ENCODE measurements at places on chromosomes 13 and 19.

- DNase-seq, result no peak
Measured at GRCh38 chr19:5451494-5451893, 3.7 kb upstream of the ZNRF4 start.

GRCh38 chr13:73054712-73055111 lies 4.1 kb upstream of the KLF5 start:
- no peak for DNase-seq

DNA sequence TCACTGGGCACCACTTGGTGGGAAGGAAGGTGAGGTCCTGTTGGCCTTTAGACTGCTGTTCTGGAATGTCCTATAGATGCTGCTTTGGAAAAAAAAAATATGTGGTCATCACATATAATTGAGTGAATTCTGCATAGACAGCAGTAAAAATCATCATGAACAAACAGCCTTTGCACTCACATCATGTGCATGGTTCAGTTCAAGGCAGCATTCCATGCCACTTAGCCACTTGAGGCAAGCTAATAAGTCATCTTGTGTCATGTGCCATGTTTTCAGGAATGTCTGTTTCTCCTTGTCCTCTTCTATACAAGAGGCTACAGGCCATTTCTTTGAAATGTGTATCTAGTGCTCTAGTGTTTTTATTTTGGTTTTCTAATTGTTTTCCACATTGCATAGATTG lies 43.9 kb upstream of the TSC22D1 start:
- DNase-seq, result no peak

DNA sequence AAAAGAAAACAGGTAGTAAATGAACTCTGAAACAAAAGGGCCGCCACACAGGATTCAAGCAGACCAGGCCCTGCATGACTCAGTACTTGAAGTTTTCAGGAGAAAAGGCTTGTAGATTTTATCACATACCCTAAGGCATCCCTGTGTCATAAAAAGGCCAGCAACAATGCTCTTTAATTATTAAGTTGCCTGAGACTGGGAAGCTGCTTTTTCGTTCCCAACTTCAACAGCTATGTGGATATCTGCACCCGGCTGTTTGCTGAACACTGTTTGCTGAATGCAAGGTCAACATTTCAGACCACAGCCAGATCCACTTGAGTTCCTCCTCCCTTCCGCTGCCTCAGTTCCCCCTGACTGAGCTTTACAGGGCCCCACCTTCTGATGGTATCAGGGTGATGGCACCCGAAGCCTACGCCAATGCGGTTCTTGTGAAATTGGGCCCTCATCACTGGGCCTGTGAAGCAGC lies 6.1 kb upstream of the ECH1 start:
- DNase-seq, result no peak

GRCh38 chr19:56778351-56778750 lies 62.2 kb downstream of the PEG3 start:
- DNase-seq, result no peak

GRCh38 chr13:28047757-28048388 lies 52.5 kb downstream of the FLT3 start:
- DNase-seq, result no peak

DNA sequence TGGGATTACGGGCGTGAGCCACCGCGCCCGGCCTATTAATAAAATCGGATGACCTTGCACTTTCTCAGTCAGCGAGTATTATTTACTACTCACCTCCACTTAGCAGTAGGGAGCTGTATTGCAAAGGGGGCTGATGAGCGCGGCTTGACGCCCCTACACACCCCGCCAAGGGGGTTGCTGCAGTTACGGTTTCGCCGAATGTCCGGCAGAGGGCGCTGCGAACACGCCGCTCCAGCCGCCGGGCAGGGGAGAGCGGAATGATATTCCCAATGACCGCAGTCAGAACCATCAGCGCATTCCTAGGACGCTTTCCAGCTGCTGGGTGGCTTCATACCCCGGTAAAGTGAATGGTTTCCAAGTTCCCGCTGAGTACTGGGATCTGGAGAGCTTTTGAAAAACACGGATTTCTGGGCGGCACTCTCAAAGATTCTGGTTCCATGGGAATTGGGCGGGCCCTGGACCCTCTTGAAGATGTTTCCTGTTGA lies 30.0 kb upstream of the TPT1 start:
- peak; percentile 54 for DNase-seq

DNA sequence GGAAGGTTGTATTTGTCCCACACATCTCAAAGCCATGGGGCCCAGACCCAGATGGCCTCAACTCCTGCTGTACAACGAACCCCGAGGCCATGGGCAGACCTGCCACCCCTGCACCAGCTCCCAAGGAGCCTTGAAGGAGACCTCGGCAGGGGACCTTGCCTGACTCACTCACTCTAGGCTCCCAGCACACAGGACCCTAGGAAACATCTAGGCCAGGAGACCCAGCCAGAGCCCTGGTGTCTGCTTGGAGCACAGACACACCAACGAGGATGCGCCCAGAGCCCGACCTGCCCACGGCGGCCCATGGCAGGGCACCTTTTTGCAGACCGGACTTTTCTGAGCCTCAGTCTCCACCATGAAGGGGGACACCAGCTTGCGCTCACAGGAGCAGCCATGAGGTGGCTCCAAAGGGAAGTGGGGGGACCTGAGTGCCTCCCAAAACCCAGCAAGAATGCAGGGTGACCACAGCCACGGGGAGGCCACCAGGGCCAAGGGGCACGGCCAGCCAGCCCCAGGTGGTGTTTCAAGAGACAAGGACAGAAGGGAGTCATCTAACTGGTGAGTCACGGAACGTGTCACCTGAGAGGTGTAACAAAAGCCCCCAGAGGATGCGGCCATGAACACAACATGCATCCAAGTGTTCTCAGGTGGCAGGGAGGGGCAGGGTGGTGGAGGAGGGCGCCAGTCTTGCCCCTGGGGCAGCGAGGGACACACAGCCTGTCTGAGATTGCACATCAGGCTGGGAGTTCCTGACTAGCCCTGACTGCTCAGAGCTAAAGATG lies 4.9 kb upstream of the CERS1 start:
- DNase-seq, result no peak

DNA sequence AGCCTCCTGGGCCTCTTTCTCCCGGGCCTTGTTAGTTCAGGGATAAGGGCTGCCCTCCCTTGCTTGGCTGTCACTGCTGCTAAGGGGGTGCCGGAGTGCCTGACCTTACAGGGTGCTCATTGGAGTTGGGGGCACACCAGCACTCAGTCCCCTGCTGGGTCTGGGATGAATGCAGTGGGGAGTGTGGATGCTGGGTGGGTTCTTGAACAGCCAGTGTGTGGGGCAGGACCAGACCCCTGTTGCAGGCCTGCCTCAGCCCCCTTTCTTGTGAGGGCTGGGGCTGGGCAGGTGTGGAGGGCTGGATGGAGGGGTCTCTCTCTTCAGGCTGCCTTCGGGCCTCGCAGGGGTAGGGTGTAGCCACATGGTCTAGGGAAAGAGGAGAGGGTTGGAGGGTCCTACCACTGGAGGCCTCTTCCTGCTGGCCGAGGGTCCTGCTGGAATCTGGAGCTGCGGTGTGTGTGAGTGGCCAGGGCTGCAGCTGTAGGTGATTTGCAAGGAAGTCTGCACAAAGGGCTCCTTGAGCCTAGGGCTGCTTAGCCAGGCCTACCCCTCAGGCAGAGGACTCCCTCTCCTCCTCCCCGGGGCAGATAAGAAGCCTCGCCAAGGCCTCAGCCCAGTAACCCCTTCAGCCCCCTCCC lies 3.2 kb downstream of the CEBPA start:
- no peak for DNase-seq

- no peak for DNase-seq
Measured at GRCh38 chr13:95982144-95982543, 71.1 kb downstream of the UGGT2 start.

DNA sequence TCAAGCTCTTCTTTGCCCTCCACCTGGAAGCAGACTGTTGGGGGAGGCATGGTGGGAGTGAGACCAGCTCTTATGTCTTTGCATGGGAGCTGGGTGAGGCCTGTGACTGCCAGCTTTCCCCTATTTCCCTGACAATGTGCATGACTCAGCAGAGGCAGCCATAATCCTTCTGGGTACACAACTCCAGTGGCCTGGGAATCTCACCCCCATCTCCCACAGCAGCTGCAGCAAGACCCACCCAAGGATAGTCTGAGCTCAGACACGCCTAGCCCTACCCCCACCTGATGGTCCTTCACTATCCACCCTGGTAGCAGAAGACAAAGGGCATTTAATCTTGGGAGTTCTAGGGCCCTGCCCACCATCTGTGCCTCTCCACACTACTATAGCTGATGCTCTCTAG lies 41.4 kb upstream of the FGF14 start:
- no peak for DNase-seq

- no peak for DNase-seq
Measured at GRCh38 chr13:77907666-77908341, 10.8 kb downstream of the EDNRB start.

GRCh38 chr13:22594041-22594440 lies 586.7 kb upstream of the SGCG start:
- DNase-seq, result no peak

GRCh38 chr19:41248895-41249294 lies 15.3 kb upstream of the HNRNPUL1 start:
- no peak for DNase-seq

DNA sequence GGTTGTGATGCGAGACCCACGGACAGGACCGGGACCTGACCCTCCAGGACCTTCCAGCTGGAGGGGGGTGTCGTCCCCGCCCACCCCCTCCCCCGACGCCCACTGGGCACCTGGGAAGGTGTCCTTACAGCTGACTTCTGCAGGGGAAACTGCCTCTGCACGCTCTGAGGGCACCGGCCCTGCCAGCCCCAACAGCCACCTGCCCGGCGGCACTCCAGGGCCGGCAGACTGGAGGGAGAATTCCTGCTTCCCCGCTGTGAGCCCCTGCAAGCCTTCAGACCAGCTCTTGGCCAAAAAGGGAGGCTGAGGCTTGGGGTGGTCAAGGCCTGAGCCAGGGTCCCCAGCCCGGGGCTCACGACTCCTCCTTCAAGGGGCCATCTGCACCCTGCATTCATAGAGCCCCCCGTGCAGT lies 1.2 kb downstream of the CNN2 start:
- DNase-seq, result no peak

GRCh38 chr13:32585550-32586079 lies 637 bp upstream of the PDS5B start:
- no peak for DNase-seq

DNA sequence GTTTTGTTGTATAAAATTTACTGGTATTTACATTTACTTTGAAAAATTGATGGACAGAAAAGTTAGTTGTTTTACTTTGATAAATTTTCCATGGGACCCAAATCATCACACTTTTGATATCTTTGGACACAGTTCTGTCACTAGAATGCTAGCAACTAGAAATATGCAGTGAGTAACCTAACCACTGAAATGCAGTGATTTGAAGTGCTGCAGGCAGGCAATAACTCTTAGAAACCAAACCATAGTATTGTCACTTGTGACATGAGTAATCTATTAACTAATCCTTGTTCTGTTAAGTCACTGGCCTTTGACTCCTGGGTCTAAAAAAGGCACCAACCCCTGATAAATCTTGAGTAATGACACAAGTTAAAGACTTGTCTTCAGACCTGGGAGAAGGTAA lies 620.0 kb upstream of the ATXN8OS start:
- no peak for DNase-seq

DNA sequence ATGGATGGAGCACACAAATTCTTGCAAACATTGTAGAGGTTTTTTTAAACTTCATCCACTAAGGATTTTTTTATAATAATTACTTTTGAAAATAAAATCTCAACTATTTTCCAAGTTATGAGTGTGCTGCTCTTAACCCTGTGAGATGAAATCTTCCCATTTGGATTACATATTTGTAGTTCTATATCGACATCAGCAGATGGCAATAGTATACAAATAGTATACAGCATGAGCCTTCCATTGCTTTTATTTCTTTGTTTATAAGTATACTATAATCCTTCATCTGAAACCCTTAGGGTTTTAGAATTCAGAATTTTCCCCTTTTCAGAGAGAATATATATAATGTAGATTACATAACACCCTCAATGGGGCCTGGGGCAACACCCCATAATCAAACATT lies 70.5 kb downstream of the GJA3 start:
- DNase-seq, result no peak

GRCh38 chr19:8180018-8180417 lies 29.2 kb upstream of the CERS4 start:
- no peak for DNase-seq

- DNase-seq, result peak; percentile 65
Measured at GRCh38 chr13:21516805-21517204, 57.7 kb upstream of the ZDHHC20 start.

- DNase-seq, result no peak
Measured at GRCh38 chr13:110779022-110779421, 65.5 kb downstream of the ING1 start.

DNA sequence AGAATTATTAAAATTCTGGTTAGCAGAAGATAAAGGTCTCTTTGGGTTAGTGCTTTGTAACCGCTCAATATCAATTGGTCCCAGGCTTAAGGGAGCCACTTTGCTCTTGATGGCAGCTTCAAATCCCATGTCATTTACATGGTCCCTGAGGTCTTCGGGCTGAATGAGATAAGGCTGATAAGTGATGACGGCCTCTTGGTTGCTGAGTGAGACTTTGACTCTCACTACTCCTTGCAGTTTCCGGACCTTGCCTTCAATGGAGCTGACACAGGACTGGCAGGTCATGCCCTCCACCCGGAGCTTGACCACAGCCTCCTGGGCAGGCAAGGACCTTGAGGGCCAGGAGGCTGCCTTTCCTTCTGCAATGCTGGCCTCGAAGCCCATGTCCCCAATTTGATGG lies 36.8 kb downstream of the ATP7B start:
- DNase-seq, result peak; percentile 38

DNA sequence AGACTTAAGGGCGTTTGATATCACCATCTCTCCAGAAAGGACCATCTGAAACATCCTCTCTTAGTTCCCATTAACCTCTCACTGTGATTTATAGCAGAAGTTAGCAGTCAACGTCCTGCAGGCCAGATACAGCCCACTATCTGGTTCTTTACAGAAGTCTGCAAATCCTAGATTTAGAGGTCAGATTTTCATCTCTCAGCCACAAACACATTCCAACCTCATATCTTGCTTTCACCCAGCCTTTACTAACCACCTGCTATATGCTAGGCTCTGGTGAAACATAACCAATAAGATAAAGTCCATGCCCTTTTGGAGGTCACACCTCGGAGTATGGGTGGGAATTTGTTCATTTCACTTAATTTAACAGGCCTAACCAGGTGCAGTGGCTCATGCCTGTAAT lies 76.8 kb upstream of the CACNA1A start:
- no peak for DNase-seq

- no peak for DNase-seq
Measured at GRCh38 chr19:55308281-55308680, 16.9 kb downstream of the TMEM150B start.

DNA sequence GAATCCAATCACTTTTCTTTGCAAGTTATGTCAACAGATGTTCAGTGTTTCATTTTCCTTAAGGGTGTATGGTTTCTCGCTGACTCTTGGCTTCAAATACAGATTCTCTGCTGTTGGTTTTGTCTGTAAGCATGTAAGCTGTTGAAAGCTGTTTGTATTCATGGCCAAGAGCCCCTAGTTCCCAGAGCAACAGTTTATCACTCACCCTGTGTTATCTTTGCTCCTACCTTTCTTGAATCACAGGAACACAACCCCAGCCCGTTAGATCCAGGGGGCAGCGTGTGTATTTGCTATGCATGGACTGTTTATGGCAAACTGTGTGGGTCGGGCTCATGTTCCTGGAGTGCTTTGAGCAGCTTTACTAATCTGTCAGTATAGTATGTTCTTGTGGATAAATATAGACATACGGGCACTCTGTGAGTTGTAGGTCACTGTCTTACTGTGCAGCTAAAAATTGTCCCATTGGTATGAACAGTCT lies 28.9 kb downstream of the FRY start:
- DNase-seq, result no peak
